ENCODE measurements at places on chromosomes 2 and 18. TPM values are rescaled to one million over a fixed set of nuclear protein-coding genes. Genes with fewer than 3 reads are reported as not detected.

TTR gene
- 0.49 TPM for polyA plus RNA-seq

FBXO41 gene
- polyA plus RNA-seq, result 1.6 TPM

DSG1 gene
- 0.06 TPM for polyA plus RNA-seq

DNA sequence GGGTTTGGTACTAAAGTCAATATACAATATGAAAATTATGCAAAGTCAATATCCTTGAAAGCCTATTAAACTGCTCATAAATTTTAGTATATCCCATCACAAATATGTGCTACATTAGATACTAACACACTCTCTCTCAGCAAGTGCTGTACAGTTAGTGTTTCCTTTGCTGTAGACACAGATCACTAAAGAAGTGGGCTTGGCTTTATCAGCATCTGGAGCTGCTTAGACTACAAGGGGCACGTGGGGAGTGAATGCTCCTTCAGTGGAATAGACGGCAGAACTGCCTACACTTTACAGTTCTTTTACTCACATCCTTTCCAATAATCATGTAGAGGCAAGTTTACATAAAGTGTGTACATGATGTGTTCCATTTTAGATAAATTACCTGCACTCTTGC is 26.0 kb upstream of the EFEMP1 start:
- no peak for DNase-seq

DNA sequence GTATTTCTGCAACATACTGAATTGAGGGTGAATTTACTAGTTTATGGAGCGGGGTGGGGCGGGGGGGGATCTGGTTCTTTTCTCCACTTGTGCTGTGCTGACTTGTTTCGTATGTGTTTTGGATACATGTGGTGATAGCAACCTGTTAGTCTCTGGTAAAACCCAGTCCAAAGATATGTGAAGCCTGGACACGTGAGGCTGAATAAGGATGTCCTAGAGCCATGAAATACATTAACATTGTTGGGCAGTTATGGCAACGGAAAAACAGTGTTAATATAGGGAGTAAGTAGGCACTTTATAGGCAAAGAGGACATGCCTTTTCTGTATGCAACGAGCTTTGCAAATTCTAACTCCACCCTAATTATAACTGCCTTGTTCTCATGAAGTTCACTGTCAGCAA is 42.1 kb upstream of the NEMP2 start:
- DNase-seq, result no peak

GRCh38 chr2:236177604-236177966 is 9.4 kb upstream of the GBX2 start:
- no peak for DNase-seq

- DNase-seq, result no peak
Observed at GRCh38 chr2:223247136-223247535, 195.1 kb downstream of the KCNE4 start.

DNA sequence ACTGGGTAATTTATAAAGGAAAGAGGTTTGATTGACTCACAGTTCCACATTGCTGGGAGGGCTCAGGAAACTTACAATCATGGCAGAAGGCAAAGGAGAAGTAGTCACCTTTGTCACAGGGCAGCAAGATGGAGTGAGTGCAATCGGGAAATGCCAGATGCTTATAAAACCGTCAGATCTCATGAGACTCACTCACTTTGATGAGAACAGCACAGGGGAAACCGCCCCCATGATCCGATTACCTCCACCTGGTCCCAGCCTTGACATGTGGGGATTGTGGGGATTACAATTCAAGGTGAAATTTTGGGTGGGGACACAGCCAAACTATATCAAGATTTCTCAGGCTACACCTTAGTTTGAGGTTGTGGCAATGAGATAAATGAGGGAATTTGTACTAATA is 54.9 kb downstream of the AKAIN1 start:
- no peak for DNase-seq

GRCh38 chr18:54215069-54215468 is 9.4 kb downstream of the MBD2 start:
- DNase-seq, result no peak

DNA sequence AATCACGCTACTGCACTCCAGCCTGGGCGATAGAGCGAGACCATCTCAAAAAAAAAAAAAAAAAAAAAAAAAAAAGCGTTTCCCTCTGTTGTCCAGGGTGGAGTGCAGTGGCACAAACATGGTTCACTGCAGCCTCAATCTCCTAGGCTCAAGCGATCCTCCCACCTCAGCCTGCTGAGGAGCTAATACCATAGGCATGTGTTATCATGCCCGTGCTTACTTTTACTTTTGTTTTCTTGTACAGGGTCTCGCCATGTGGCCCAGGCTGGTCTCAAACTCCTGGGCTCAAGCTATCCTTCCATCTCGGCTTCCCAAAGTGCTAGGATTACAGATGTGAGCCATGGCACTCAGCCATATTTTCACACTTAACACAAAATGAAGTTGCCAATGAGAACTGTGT is 37.5 kb downstream of the PSME4 start:
- no peak for DNase-seq
